Renal cortical epithelial cell (primary cell): ENCODE measurements at places on chromosomes 16 and 17.

GRCh38 chr17:19579867-19580565, 46.4 kb downstream of the SLC47A1 start:
- no peak for DNase-seq

DNA sequence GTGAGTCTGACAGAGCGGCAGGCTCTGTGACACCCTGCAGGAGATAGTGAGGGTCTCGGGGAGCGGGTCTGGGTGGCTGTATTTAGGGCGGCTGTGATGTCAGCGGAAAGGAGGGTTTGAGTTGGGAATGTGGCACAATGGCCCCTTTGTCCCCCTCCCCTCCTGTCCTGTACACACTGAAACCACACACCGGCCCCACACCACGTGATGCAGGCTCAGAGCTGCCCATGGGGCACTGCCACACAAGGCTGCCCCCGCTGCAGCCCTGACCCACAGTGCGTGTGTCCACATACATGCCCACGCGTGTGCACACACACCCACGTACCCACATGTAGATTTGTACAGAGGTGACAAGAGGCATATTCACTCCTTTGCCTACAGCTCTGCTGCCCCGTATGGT, 15.3 kb downstream of the SGCA start:
- DNase-seq, result no peak

- no peak for DNase-seq
Measured at GRCh38 chr17:80441598-80442322, 26.8 kb downstream of the ENDOV start.

DNA sequence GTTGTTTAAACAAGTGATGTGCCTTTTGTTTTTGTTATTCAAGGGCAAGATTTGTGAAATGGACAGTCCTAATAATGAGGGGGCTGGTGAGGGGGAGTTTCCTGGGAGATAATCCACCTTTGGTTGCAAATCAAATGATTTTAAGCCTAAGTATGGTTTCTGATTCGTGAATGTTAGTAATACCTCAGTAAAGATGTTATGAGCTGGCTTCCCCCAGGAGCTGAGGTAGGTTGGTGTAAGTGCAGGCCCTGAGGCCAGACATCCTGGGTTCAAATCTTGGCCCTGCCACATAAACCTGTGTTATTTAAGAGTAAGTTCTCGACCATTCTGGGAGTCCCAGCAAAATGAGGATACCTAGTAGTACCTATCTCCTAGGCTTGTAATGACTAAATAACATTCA, 1.5 kb downstream of the SNX29 start:
- no peak for DNase-seq

- peak; percentile 97 for DNase-seq
Measured at GRCh38 chr17:52148969-52149351, 9.6 kb downstream of the CA10 start.

- DNase-seq, result peak; percentile 34
Measured at GRCh38 chr17:80785477-80786178, 206.0 kb upstream of the CHMP6 start.

- DNase-seq, result no peak
Measured at GRCh38 chr16:61371881-61372280, 664.4 kb downstream of the CDH8 start.

DNA sequence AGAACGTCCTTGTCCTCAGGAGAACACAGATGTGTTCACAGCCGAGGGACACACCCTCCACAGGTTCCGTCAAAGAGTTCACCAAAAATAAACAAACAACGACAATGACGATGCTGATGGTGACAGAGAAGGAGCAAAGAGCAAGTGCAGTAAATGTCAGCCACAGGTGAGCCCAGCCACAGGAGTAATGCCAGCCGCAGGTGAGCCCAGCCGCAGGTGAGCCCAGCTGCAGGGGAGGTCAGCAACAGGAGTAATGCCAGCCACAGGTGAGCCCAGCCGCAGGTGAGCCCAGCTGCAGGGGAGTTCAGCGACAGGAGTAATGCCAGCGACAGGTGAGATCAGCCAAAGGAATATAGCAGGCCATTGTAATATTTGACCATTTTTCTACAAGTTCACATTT, 315.2 kb downstream of the FOXL1 start:
- DNase-seq, result no peak

- no peak for DNase-seq
Measured at GRCh38 chr16:11752856-11753255, 10.2 kb upstream of the TXNDC11 start.

DNA sequence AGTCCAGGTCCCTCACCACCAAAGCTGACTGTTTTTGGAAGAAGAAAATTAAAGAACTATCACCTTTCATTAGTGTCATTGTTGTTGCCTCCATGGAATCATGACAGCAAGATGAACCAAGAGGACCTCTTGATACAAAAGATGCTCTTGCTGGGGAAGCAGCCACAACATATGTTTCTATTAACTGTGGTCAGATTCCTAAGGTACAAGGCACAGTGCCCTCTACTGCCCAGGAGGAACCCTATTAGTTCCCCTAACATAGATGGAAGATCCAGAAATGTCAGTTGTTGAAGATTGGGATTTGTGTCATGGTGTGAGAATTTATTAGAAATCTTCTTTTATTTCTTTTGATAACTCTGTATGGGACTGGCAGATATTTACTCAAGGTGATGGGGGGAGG, 188.2 kb upstream of the ANKFN1 start:
- DNase-seq, result no peak

DNA sequence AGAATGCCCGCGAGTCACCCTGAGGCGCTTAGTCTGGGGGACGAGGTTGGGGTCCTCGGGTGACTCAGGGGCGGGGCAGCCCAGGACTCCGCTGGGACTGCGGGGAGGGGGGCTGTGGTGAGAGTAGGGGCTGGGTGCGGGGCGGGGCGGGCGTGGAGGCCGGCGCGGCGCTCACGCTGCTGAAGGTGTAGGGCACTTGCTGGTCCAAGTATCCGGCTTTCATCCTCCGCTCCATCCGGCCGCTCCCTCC, 832 bp downstream of the ETV4 start:
- DNase-seq, result no peak

GRCh38 chr16:64144617-64145016, 977.2 kb downstream of the CDH11 start:
- DNase-seq, result no peak

GRCh38 chr17:50219342-50219741, 17.9 kb upstream of the COL1A1 start:
- DNase-seq, result peak; percentile 94

DNA sequence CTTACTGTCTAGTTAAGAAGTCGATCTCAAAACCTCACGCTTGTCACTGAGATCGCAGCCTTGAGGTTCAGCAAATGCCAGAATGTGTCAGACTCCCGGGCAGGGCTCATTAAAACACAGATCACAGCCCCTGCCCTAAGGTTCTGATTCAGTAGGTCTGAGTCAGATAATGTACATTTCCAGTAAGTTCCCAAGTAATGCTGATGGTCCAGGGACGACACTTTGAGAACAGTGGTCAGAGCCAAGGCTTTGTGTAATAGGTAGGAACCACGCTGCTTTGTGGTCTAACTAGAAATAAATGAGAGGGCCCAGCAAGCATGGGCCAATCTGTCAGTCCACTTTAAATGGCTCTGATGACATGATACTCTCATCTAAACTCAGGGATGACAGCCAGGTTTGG, 228.6 kb downstream of the ZFHX3 start:
- DNase-seq, result peak; percentile 93

- DNase-seq, result peak; percentile 51
Measured at GRCh38 chr17:16398270-16399267, 16.8 kb upstream of the TRPV2 start.

DNA sequence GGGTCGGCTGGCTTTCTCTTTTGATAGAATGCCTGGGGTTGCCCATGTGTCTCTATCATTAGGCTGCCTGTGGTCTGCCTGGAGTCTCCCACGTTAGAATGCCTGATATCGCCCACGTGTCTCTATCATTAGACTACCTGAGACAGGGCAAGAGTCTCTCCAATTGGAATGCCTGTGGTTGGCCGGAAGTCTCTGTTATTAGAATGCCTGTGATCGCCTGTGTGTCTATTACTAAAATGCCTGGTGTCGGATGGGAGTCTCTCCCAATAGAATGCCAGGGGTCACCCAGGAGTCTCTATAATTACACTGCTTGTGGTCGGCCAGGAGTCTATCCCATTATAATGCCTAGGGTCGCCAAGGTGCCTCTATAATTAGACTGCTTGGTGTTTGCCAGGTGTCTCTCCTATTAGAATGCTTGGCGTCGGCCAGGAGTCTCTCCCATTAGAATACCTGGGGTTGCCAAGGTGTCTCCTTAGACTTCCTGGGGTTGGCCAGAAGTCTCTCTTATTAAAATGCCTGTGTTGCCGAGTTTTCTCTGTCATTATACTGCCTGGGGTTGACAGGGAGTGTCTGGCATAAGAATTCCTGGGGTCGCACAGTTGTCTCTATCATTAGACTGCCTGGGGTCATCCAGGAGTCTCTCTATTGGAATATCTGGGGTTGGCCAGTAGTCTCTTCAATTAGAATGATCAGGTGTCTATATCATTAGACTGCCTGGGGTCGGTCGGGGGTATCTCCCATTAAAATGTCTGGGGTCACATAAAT, 2272.8 kb downstream of the TP53TG3F start:
- DNase-seq, result no peak

DNA sequence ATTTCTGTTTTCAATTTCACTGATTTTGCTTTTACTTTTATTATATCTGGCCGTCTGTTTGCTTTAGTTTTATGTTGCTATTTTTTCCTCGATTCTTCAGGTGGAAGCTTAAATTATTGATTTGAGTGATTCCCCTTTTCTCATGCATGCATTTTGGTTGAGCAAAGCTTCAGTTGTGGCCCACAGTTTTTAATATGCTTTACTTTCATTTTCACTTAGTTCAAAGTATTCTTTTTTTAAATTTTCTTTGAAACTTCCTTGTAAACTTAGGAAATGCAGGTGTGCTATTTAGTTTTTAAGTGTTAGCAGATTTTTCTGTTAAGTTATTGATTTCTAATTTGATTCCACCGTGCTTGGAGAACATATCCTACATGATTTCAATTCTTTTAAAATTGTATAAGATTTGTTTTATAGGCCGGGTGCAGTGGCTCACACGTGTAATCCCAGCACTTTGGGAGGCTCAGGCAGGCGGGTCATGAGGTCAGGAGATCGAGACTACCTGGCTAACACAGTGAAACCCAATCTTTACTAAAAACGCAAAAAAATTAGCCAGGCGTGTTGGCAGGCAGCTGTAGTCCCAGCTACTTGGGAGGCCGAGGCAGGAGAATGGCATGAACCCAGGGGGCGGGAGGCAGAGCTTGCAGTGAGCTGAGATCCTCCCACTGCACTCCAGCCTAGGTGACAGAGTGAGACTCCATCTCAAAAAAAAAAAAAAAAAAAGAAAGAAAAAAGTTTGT, 531.2 kb downstream of the KIF2B start:
- DNase-seq, result no peak

DNA sequence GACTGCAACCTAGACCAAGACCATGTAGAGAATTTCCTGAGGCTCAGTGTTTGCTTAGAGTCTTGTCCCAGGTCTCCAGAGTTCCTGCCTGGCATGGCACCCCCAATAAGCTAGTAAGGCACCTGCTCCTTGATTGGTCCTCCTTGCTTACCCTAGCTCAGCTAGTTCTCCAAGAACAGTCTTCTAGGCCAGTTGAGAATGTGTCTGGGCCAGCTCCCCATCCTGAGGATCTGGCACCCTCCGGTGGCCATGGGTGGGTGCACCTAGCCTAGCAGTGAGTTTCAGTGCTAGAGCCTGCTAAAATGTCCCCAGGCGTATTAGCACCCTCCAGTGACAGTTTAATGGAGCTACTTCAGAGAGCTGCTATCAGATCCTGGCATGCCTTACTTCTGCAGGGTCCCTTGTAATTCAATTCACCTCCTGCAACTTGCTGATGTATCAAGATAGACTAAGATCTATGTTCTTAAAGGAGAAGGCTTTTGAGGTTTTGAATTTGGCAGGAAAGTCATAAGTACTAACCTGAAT, 44.4 kb upstream of the MED13 start:
- peak; percentile 87 for DNase-seq

GRCh38 chr16:28522792-28523191, 16.0 kb downstream of the NUPR1 start:
- no peak for DNase-seq

DNA sequence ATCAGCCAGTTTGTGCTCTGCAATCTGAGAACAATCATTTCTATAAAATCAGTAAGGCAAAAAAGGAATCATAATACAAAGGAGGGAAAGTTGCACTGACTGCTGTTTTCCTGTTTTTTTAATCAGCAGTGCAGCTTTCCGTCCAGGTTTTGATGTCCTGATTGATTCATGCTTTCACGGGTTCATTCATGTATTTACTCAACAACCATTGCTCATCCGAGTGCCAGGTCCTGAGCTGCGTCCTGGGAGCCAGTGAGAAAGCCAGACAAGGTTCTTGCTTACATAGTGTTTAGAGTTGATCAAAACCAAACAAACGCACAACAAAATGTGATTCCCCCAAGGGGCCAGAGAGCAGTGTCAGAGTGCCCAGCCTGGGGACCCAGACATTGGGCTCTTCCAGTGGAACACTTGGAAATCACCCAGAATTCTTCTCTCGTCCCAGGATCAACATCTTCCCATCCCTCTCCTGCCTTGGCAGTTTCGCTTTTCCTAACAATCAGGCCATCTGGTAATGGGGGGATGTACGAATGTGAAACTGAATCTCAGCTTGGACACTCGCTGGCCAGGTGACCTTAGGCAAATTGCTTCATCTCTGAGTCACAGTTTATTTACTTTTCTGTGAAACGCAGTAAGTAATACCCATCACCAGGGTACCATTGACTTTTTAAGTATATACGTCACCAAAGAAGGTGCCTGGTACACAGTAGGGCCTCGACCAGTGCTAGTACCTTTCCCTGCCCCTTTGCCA, 13.3 kb upstream of the C1QL1 start:
- peak; percentile 85 for DNase-seq

DNA sequence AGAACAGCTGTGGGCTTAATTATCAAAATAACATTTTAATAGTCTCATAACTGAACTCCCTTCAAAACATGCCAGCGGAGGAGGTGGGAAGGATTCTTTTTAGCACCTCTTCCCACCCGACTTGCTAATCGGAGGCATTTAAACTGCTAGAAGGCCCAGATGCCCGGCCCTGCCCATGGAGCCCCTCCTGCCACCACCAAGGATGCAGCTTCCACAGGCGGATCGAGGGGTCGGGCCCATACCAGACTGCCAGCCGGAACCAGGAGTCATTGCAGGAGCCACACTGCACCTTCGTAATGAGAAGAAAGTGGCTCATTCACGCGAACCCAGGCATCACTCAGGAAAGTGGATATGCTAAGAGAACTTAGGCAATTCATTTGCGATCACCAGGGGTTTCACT, 201.2 kb downstream of the C16orf78 start:
- DNase-seq, result no peak
